Renal pelvis (tissue), 12 donors: ENCODE measurements at places on chromosomes 6 and 20. TPM values are rescaled to one million over a fixed set of nuclear protein-coding genes. Genes with fewer than 3 reads are reported as not detected.

The LST1 gene
- polyA plus RNA-seq = 5.1 TPM

The DDO gene
- 0.61 TPM for polyA plus RNA-seq

The BCAS4 gene
- polyA plus RNA-seq = 6.2 TPM

DNA sequence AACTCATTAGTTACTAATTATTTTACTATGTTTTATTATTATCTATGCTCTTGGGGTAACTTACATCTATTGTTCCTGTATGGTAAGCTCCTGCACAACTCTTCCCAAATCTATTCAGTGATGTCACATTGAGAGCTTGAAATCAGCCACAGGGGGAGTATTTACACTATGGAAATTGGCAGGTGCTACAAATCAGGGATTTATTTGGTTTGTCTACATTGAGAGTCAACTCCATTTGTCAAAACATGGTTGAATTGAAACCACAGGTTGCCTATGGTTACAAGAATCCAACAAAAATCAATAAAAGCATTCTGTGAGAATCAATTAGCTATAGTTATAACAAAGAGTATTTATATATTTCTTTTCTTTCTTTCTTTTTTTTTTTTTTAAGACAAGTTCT is 3.9 kb upstream of the FITM2 start:
- no peak for DNase-seq

- DNase-seq = no peak
Measured at GRCh38 chr6:161008245-161008644, 16.7 kb downstream of the MAP3K4 start.

DNA sequence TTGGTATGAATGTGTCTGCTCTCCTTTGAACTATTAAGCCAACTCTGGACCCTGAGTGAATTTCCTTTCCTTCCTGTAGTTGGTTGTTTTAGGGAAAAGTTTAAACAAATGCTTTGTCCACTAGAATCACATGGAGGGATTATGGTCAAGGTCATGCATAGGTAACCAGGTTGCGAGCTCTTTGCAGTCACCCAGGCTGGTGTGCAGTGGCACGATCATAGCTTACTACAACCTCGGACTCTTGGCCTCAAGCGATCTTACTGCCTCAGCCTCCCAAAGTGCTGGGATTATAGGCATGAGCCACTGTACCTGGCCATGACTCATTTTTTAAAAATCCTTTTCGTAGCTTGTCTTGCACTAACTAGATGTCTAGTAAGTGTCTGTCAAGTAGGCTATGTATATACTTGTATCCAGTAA is 88.0 kb upstream of the SOX4 start:
- no peak for DNase-seq

- DNase-seq = no peak
Measured at GRCh38 chr6:158819977-158820622, 932 bp upstream of the EZR start.

- DNase-seq = no peak
Measured at GRCh38 chr20:63071541-63072181, 64.9 kb upstream of the BHLHE23 start.

DNA sequence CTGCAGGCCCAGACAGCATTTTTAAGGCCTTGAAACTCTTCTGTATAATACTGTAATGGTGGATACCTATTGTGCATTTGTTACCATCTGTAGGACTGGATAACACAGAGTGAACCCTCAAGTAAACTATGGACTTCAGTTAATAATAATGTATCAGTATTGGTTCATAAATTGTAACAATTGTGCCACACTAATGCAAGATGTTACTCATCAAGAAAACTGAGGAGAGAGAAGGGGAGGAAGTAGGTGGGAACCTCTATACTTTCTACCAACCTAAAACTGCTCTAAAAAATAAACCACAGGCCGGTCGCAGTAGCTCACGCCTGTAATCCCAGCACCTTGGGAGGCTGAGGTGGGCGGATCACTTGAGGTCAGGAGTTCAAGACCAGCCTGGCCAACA is 10.8 kb downstream of the MAPK13 start:
- DNase-seq = no peak

GRCh38 chr6:38750968-38751615 is 36.0 kb downstream of the DNAH8 start:
- no peak for DNase-seq

DNA sequence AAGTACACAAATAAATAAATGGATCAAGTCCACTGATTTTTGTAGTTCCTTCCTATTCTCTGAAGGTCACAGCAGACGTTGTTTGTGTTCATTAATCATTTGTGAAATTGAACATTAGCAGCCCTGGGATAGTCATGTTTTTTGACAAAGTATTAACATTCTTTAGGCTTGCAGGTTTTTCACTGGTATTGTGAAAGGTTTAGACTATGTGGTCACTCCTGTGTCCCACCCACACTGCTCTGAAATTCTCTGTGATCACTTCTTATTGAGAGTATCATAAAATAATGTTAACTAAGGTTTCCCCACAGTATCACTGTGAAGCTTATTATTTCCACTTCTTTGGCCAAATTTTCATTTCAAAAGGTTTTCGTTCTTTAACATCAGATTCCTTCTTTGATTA is 3.5 kb downstream of the FAM83B start:
- DNase-seq = no peak

DNA sequence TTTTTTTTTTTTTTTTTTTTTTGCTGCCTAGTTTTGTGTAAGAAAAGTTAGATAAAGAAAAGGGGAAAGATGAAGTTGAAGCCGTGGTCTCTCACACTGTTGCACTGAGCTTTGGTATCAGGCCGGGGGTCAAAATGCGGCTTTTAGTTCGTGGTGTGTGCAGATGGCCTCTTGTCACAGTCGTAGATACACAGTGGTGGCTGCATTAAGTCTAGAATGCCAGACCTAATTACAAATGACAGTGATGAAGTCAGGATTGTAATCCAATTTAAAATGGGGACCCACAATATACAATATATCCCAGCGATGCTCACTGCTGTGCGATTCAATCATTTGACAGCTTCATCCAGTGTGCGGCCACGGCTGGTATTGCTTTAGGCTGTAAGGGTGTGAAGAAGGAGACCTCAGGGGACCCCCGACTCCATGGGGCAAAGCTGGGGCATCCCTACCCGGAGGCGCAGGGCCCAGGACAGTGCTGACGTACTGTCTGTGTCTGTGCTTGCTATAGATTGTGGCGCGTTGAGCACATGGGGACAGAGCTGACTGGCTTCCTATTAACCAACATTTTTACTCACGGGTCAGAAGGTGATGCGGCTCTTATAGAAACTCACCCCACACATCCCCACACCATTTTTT is 210.0 kb upstream of the SOX4 start:
- no peak for DNase-seq

DNA sequence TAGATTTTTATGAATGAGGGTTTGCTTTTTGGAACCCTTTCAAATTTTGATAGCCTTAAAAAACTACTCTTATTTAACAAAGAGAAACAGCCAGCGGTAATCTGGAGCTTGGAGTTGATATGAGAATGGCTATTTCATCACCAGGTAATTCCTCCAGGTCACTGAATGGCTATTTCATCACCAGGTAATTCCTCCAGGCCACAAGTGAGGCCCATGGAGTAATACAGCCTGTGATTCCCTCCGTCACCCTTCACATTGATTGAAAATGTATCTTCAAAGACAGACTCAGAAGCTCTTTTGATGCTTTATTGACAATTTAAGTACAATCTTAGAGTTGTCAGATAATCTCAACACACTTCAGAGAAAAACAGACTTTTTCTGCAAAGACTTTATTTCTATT is 73.3 kb upstream of the AGPAT4 start:
- DNase-seq = no peak
